ENCODE measurements at places on chromosomes 7 and 10.

- no peak for DNase-seq
Measured at GRCh38 chr7:130397758-130398073, 17.4 kb downstream of the CPA1 start.

DNA sequence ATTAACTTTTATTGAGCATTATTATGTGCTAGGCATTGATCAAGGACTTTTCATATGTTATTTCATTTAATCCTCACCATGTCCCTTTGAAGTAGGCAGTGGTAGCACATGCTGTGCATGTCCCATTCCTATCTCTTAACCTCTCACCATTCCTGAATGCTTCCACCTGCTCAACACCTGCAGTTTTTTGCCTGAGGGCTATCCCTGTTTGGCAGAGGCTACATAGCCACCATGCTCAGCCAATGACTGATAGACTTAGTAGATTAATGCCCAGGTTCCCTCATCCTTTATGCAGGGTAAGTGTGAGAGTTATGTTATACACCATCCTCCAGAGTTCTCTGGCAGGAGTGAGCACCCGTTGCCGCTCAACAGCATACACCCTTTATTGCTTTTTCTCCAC lies 387.8 kb downstream of the BBS9 start:
- no peak for DNase-seq

- no peak for DNase-seq
Measured at GRCh38 chr10:61271127-61271780, 181.9 kb downstream of the TMEM26 start.

DNA sequence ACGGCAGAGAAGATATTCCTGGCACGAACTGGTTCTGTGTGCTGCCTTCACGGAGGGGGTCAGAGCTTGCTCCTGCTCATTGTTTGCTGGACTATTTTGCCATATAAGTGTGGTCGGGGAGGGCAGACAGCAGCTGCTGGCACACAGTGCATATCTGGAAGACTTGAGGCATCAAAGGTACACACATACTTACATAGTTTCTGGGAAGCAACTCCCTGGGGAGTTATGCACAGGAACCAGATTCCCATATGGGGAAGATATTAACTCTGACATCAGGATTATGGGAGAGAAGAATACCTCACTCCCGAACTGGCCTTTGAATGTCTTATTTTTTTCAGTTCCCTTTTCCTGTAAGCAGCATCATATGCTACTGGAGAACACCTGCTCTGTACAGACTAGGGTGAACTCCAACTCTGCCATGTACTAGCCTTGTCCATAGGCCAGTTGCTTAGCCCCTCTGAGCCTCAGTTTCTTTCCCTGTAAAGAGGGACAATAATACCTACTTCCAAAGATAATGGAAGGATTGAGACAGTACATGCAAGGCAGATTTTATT lies 41.5 kb downstream of the LGI1 start:
- DNase-seq: no peak

DNA sequence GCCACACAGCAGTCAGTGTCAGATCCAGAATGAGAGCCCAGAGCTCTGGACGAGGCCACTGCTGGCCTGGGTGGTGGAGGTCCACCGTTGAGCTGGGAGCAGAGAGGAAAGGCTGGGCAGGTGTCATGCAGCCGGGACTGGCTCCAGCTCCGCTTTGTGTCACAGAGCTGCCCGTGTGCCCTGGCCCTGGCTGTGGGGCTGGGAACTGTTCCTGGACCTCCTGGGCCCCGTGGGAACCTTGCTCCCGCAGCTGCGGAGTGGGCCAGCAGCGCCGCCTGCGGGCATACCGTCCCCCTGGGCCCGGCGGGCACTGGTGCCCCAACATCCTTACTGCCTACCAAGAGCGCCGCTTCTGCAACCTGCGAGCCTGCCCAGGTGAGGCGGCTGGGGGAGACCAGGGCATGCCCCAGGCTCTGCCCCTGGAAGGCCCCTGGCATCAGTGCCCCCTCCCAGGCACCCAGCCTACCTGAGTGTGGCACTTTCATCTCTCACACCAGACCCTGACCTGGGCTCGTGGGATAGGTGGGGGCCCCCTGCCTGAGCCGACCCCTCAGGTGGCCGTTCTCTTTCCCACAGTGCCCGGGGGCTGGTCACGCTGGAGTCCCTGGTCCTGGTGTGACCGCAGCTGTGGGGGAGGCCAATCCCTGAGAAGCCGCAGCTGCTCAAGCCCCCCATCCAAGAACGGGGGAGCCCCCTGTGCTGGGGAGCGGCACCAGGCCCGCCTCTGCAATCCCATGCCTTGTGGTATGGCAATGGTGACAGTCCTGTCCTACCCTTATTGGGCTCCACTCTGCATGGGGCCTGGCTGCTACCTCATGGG lies 18.8 kb upstream of the ZNF862 start:
- DNase-seq: no peak

- DNase-seq: no peak
Measured at GRCh38 chr7:65749518-65749917, 123.4 kb upstream of the VKORC1L1 start.

All from pons (tissue), 1 donor.